Thoracic aorta (tissue), 2 donors: ENCODE measurements at places on chromosomes 5 and 9. TPM values are rescaled to one million over a fixed set of nuclear protein-coding genes. Genes with fewer than 3 reads are reported as not detected.

DNA sequence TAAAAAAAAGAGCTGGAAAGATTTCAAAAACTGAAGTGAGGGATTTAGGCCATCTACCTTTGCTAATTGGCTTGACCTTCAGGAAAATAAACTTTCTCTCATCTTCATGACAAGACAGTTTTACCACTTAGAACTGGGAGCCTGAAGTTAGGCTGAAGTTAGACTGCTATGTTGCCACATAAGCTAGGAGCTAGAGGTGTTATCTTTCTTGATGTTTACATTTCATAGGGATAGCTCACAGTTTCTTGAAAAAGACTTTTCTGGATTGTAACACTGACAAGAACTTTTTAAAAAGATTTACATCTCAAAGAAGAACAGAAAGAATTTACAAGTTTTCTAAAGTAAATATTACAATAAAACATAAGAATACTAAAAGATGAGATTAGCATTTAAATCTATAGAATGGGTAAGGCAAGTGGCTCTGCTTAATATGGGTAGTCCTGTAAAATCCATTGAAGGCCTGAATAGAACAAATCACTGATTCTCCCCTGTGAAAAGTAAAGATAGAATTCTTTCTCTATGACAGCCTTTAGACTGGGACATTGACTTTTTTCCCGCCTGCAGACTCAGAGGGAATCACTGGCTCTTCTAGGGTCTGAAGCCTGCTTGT lies 1665.4 kb upstream of the CDH9 start:
- no peak for DNase-seq

- no peak for DNase-seq
Observed at GRCh38 chr5:181008136-181008535, 19.5 kb downstream of the BTNL3 start.

DNA sequence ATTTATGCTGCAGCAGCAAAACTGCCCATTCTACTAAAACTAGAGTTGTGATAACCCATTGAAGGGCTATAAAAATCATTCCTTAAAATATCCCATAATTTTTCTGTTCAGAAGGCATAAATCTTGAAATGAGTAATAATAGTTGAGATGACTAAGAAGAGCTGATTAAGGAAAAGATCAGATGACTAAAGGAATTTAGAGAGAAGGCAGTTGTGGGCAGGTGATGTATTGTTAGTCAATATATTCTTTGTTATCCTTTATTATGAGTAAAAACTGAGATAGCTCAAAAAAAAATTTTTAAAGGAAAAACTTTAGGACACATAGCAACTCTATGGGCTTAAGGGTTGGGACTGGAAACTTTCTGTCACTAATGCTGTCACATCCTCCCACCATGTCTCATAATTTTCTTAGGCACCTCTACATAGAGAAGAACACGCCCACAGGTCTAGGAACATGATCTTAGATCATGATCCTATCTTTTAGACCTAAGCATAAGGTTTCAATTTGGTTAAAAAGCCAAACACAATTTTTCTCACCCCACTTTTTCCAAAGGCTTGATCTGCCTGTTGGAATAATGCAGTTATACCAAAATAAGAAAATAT lies 597.5 kb upstream of the MEF2C start:
- no peak for DNase-seq

Gene DELE1
- total RNA-seq, result 82.5 TPM

GRCh38 chr5:132493241-132493640 lies 2.7 kb upstream of the IRF1 start:
- DNase-seq, result no peak

DNA sequence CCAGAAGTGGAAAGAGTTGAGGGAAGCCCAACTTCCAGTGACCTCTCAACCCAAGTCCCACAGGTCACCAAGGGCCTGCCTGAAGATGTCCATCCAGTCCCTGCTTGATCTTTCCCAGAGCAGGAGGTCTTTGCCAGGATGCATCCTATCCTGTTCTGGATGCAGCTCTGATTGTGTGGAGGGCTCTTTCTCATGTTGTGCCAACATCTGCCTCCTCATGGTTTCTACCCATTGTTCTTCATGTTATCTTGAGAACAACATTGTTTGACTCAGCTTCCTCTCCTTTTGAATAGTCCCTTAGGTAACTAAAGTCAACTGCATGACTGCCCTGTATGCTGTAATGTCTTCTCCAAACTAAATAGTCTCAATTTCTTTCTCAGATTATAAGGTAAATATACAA lies 169.3 kb downstream of the CCDC192 start:
- no peak for DNase-seq

- DNase-seq, result no peak
Observed at GRCh38 chr9:80883826-80884579, 805.3 kb downstream of the TLE1 start.

Gene HRH2
- 8.8 TPM for total RNA-seq

DNA sequence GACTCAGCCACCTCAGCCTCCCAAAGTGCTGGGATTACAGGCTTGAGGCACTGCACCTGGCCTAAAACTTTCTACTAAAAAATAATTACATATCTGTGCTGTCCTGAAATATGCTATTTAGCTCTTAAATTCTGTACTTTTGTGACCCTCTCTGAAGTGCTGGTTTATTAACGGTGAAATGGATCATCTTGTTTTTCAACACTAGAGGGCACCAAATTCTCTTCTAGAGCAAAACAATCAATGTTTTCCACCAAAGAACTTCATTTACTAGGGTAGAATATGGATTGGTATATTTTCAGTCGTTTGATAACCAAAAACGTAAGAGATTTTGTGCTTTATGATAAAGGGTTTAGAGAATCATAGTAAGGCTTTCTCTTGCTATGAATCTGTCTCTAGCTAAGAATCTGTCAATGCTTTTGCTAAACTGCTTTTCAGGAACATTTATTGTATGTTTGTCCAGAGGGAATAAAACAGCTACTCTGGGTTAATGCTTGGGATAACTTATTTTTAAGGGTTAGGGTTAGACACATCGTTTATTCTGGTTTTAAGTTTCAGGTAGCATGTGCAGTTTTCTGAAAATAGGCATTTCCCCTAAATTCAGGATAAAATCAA lies 63.6 kb downstream of the RNF180 start:
- DNase-seq, result no peak

GRCh38 chr9:34413231-34413852 lies 36.6 kb upstream of the MYORG start:
- no peak for DNase-seq

Gene CFAP157
- 0.27 TPM for total RNA-seq

GRCh38 chr5:77761606-77762005 lies 14.5 kb downstream of the TBCA start:
- no peak for DNase-seq

- no peak for DNase-seq
Observed at GRCh38 chr5:83555263-83555662, 83.7 kb downstream of the VCAN start.

DNA sequence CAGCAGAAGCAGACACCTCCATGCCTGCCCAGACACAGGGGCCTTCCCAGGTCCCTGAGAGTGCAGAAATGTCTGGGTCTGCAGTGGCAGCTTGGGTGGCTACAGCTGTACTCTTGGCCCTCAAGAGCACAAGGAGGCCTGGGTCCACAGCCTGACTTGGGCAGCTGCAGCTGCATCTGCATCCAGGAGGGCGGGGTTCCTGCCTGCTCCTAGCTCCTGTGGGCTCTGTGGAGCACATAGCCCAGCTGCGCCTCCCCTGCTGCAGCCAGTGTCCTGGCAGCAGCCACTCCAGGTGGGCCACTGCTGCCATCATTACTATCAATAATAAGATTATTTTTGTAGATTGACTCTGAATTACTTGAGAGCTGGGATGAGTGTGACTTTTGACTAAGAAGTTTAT lies 162.0 kb upstream of the PTCH1 start:
- DNase-seq, result no peak

- no peak for DNase-seq
Observed at GRCh38 chr5:36628695-36629094, 22.3 kb downstream of the SLC1A3 start.

- no peak for DNase-seq
Observed at GRCh38 chr5:69368458-69369339, 621 bp downstream of the AK6 start.

Gene OR1J4
- not detected for total RNA-seq

Gene SLC34A1
- not detected for total RNA-seq

Gene OR2Y1
- not detected for total RNA-seq

GRCh38 chr5:79488775-79489174 lies 25.2 kb downstream of the HOMER1 start:
- no peak for DNase-seq

- DNase-seq, result no peak
Observed at GRCh38 chr9:69623276-69623675, 48.9 kb downstream of the APBA1 start.

GRCh38 chr9:20713172-20713571 lies 29.1 kb downstream of the FOCAD start:
- no peak for DNase-seq

GRCh38 chr9:135776893-135777622 lies 75.1 kb downstream of the KCNT1 start:
- no peak for DNase-seq

- DNase-seq, result no peak
Observed at GRCh38 chr5:3658929-3659328, 63.3 kb downstream of the IRX1 start.

GRCh38 chr5:39505363-39505762 lies 80.6 kb upstream of the DAB2 start:
- no peak for DNase-seq

Gene PCDHB9
- total RNA-seq, result 9.6 TPM

GRCh38 chr9:36560771-36561170 lies 11.9 kb upstream of the MELK start:
- no peak for DNase-seq

Gene ZNF618
- 16.6 TPM for total RNA-seq

- no peak for DNase-seq
Observed at GRCh38 chr5:153342487-153342886, 148.0 kb upstream of the GRIA1 start.

DNA sequence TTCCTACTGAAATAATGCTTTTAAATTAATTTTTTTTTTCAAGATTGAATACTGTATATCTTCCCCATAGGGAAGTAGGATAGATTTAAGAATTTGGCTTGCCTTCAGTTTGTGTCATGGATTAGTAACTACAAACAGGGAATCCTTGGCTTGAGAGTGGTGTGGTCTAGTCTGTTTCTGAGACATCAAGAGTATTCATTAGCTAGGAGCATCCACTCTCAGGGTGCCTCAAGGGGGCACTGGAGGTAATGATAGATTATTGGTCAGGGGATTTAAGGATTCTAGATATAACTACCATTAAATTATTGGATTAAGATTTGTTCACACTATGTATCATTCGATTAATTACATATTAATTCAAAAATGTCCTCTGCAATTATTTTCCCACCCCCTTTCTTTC lies 91.8 kb upstream of the TXNDC8 start:
- no peak for DNase-seq

GRCh38 chr5:65880496-65881072 lies 45.8 kb upstream of the ERBIN start:
- no peak for DNase-seq

GRCh38 chr9:14846871-14847311 lies 63.3 kb downstream of the FREM1 start:
- no peak for DNase-seq

- DNase-seq, result no peak
Observed at GRCh38 chr9:127899128-127899943, at the start of gene ST6GALNAC6. Gene ST6GALNAC6 (minus strand): TSS chr9:127899603. CDS start chr9:127897981, 1,622 bp downstream.

GRCh38 chr5:1414311-1415058 lies 30.8 kb downstream of the SLC6A3 start:
- DNase-seq, result no peak

Gene FOXD4L5
- total RNA-seq, result not detected

DNA sequence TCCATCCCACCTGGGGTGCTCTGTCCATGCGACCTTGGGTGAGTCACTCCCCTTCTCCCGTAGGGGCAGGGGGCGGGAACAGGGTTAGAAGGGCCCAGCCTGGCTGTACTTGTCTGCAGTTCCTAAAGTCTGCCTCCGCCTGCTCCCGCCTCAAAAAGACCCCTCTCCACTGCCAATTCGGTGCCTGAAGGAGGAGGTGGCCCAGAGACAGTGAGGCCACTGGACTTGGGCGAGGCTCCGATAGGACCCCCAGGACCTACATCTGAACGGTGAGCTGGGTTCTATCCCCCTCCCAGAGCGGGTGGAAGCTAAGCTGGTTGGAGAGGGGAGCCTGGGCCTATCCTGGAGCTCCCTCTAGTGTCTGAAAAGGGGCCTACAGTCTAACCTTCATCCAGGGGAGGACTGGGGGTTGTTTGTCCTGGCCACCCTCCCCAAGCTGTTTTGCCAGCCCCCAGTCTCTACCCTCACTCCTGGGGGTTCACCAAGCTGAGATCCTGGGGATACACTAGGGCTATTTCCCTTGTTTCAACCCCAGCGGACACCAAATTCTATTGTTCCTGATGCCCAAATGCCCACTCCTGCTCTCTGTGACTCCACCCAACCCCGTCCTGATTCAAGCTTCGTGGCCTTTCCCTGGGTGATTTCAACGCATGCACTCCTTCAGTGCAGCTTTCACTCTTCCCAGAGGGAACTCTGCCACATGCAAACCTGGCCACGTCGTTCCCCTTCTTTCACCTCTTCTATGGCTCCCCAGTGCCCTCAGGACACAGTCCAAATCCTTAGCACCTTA lies 6.1 kb upstream of the CRB2 start:
- no peak for DNase-seq

GRCh38 chr5:54090495-54091120 lies 219.8 kb downstream of the ARL15 start:
- DNase-seq, result no peak

DNA sequence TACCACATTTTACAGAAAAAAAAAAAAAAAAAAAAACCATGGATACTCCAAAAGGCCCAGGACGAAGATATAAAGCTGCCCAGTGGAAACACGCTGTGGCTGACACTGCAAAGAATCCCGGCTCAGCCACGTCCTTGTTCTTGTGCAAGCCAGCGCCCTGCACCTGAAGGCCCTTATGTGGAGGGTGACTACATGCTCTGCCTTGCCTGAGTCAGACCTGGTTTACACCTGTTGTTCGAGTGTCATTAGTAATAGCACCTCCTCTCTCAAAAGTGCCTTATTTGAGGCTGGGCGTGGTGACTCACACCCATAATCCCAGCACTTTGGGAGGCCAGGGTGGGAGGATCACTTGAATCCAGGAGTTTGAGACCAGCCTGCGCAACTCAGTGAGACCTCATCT lies 54.3 kb upstream of the ZSWIM6 start:
- DNase-seq, result no peak

DNA sequence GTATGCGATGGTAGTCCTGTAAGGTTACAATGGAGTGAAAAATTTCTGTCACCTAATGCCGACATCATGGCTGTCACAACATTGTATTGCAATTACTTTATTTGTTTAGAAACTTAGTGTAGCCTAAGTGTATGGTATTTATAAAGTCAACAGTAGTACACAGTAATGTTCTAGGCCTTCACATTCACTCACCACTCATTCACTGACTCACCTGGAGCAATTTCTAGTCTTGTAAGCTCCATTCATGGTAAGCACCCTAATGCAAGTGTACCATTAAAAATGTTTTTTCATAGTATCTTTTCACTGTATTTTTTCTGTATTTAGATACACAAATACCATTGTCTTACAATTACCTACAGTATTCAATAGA lies 58.5 kb downstream of the ATP10B start:
- DNase-seq, result no peak
